ENCODE measurements at places on chromosomes 7 and 10.

GRCh38 chr7:100968650-100969049 lies 715 bp upstream of the MUC12 start:
- DNase-seq: no peak

DNA sequence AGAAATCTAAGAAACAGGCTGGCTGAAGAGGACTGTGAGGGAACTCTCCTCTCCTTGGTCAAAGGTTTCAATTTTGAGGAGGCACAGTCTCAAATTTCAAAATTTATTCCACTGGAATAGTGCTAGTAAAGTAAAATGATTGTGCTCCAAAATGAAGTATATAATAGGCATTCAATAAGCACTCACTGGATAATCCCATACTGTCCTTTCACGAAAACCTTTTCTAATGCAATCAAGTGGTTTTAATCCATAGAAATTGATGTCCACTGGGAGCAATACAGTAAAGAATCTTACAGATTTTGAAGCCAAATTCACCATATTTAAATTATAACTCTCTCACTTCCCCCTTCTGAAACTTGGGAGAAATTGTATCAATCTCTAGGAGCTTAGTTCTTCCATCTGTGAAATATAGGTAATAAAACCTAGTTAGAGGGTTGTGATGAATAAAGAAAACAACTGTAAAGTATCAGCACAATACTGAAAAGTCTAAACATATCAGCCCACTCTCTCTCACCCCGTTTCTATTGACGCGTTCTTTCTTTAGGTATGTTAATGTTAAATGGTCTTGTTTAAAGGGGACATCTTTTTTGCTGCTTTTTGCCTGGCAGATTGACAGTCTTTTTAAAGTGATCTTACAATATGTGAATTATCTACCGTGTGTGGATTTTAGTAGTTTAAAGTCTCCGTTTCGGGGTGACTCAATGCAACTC lies 40.8 kb upstream of the LRRN3 start:
- DNase-seq: no peak

DNA sequence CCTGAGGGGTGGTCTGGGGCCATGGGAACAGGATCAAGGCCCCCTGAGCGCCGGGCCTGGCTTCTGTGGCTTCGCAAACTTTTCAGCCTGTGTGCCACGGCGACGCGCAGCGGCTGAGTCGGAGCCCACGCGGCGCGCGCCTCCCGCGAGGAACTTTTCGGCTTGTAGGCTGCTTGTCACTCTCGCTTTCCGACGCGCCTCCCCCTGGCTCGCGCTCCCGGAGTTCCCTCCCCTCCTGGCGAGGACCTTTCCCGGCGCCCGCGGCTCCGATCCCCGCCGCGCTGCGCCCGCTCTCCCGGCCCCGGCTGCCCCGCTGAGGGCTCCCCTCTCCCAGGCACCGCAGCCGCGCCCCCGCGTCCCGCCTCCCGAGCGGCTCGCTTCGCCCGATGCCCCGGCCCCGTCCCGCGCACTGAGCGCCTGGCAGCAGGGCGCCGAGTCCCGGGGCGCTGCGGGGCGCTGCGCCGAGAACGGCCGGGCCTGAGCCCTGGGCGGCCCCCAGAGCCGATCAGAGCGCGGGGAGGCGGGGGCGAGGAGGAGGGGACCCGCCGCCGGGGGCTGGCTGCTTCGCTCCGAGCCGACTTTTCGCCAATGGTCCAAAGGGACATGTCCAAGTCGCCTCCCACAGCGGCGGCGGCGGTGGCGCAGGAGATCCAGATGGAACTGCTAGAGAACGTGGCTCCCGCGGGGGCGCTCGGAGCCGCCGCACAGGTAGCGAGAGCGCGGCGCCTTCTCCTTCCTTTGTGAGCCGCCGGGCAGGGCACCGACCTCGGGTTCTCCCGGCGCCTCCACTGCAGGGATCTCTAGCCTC lies at the start of gene CACNB2:
TSS of gene CACNB2 (plus strand) at position 276 of the 808 bp plus-strand sequence.
- no peak for DNase-seq

GRCh38 chr7:24797270-24797669 lies 40.0 kb upstream of the GSDME start:
- no peak for DNase-seq

GRCh38 chr10:107163881-107164861 lies at the start of gene SORCS1:
SORCS1 (minus strand) TSS chr10:107164706.
- no peak for DNase-seq

DNA sequence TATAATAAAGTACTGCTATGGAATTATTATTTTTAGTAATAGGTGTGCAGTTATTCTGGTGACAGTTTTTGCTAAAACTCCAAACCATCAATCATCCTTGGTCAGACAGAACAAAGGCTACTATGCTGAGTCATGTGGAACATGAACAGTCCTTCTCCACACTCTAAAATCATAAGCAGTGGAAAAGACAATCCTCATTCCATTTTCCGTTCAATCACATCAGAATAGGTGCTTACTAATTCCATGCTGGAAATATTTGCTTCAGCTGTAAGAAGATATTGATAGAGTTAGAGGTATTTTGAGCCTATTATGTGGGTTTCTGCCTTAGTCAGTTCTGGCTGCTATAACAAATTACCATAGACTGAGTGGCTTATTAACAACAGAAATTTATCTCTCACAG lies 82.9 kb downstream of the FAM13C start:
- DNase-seq: no peak

GRCh38 chr7:31382722-31383121 lies 42.2 kb upstream of the NEUROD6 start:
- no peak for DNase-seq

DNA sequence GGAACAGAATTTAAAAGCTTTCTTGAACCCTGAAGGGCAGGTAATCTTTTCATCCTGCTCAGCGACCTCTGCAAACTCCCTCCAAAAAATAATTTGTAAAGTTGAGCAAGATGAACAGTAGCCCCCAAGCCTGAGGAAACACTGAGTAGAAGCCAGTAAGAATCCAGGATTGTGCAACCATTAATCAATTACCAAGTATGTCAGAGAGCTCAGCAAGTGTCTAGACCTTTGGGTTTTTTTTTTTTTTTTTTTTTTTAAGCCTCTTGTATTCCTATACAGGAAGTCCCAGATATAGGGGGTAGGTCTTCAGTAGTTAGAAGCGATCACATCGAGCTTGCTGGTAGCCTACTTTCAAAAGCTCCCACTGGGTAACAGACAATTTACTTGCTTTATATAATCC lies 155.2 kb downstream of the DGKI start:
- no peak for DNase-seq

DNA sequence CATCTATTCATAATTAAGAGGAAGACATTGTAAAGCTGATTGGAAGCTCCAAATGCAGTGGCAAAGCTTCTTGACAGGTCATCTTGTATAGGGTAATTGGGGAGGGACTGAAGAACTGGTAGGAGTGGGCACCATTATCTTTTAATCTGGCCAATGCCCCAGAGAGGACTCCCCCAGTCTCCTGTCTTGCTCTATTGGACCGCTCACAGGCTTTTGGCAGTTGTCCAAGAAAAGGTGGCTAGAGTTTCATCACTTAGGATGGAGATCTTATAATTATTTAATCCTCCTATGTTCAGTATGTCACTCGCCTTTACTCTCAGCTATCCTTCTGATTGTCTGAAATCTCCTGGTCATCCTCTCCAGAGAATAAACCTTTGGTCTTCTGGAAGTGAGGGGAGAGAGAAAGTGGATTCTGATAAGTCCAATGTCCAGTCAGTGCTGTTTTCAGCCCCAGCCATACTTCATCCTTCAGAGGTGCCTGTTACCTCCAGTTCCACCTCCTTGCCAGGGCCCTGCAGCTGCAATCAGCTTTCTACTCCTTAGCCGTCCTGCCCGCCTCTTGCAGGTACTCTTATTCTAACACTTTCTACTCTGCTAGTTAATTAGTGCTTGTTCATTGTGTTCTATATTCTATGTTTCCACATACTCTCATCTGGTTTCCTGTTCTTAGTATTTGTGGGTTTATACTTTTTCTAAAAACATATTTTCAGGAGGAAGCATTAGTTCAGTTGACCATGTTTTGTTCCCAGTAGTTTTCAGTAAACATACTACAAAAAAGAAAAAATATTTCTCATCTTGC lies 241.6 kb downstream of the NSUN6 start:
- DNase-seq: no peak

DNA sequence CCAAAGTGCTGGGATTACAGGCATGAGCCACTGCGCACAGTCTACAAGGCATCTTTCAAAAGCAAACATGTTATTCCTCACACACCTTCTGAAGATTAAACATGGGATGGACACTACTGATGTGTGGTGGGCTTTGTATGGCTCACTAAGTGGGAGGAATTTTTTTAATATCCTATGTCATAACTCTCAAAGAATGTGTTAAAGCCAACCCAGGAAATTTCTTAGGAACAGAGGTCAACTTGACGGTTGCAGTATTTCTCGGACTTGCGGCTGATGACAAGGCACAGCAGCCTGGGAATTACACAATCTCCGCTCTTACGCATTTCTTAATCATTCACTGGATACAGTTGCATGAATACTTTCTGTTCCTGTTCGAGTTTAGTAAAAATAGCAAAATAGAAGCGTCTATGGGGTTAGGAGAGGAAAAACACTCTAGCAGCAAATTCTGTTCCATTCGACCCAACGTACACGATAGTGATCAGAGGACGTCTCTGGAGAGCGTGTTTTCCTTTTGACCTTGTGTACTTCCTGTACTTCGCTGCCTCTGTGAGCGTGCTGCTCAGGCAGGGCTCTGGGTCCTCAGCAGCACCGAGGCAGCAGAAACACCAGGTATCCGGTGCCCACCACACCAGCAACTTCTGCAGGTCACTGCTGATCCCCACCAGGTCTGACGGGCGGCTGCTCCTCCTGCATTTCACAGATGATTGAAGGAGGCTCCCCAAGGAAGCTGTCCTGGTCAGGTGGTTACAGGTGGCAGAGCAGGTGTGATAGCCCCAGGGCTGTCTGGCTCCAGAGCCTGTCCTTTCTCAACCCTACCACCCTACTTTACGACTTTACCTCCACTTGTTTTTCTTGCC lies 26.4 kb upstream of the SRGN start:
- peak; percentile 56 for DNase-seq

DNA sequence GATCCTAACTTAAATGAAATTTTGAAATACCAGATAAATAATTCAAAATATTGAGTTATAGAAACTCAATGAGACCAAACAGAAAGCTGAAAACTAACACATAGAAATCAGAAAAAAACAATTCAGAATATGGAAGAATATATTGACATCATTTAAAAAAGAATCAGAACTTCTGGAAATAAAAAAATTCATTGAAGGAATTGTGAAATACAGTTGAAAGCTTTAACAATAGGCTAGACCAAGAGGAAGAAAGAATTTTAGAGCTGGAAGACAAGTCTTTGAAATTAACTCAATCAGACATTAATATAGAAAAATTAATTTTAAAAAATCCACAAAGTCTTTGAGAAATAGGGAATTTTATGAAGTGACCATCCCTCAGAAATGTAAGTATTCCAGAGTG lies 36.8 kb upstream of the AKR1C1 start:
- DNase-seq: no peak

All from activated T-cell treated with anti-CD3 and anti-CD28 coated beads, Interleukin-2, amount 50 U/mL, for 24 hours (primary cell).